Myocyte (in vitro differentiated cells): ENCODE measurements at places on chromosomes 4 and X. TPM values are rescaled to one million over a fixed set of nuclear protein-coding genes. Genes with fewer than 3 reads are reported as not detected.

DNA sequence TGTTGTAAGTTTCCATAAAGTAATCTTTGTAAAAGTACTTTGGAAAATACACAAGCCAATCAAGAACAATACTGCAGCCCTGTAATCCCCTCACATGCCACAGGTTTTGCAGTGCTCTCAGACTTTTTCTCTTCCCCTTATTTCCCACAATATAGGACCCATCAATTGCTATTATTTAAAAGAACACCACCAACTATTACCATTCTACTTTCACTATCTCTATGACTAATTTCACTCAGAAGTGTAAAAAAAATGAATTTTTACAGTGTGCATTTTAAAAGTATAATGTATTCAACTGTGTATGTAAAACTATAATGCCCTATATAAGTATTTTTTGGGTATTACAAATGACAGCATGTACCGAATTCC lies 1.7 kb downstream of the ATP8A1 start:
- DNase-seq, result no peak

- DNase-seq, result no peak
Measured at GRCh38 chr4:44912980-44913379, 186.6 kb upstream of the GNPDA2 start.

DNA sequence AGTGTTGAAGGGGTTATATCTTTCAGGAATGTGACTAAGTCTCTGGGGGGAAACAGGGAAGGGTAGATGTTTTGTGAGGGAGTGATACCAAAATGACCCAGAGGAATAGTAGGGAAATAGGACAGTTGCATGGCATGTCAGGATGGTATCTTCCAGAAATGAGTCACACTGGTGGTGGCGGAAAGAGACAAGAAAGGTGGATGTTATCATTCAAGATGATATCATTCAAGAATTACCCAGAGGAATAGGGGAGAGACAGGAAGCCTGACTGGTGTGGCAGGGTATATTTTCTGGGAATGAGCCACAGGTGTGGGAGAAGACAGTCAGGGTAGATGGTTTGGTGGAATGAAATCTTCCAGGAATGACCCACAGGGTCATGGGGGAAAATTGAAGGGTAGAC lies 61.1 kb downstream of the MAOA start:
- no peak for DNase-seq

DNA sequence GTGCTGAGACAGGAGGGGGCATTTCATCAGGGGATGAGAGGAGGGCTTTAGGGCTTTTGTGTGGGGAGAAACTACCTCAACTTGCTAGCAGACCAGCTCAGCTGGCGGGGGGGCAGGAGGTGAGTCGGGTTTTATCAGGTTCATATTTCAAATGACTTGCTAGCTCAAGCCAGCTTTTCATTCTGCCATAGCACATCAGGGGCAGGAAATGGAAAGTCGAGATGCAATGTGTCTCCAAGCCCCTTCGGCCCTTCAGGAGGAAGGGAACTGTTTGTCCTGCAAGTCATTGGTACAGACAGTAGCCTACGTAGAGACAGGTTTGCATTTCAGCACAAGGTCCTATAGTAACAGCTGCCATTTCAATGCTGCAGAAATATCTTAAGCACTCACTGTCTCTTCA lies 194.1 kb downstream of the PTTG2 start:
- DNase-seq, result no peak

DNA sequence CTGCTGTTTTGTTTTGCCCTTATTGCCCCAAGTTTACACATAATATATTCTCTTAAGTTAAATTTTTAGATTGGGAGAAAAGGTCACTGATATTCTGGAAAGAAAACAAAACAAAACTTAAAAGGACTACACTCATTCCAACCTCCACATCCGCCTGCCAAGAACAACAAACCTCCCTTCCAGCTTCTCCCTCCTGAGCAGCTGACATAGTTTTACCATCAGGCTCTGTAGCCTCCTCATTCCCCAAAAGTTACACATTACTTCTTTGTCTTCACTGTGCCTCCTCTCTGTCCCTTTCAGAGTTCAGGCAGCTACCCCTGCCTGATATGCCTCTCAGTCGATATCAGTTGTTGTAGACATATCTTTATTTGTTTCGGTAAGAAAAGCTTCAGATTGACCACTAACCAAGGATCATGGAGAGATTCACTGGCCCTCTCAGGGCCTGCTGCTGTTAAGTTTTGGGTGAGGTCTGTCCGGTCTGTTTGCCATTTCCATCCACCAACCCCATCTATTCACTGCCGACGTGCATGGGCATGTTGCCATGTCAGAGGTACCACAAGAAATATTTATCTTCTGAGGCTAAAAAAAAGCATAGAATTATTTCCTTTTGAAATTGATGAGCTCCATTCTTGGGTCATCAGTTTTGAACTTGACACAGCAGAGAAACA lies 164.1 kb downstream of the GASK1B start:
- peak; percentile 56 for DNase-seq

GRCh38 chrX:30951003-30951402 lies 61.9 kb upstream of the TAB3 start:
- no peak for DNase-seq

- DNase-seq, result peak; percentile 24
Measured at GRCh38 chr4:23390246-23390645, 499.6 kb downstream of the PPARGC1A start.

DNA sequence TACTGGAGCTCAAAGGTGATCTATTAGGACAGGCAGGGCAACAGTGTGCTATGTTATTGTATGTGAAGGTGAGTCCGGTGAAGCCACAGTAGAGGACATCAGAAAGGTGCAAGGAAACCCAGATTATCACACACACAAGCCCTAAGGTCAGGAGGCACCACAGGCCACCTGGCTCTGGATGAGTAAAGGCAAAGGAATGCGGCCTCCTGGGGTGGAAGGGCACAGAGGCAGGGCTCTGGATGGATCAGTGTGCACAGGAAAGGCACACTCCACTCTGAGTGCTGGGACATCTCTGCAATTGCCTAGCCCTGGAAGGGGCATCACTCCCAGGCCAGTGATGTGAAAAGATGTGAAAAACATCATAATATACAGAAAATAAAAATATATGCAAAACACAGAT lies 683.5 kb downstream of the TRIML1 start:
- DNase-seq, result no peak

GRCh38 chrX:12974796-12975669 lies at the start of gene TMSB4X:
TMSB4X (plus strand) TSS chrX:12975110.
- peak; percentile 85 for DNase-seq

- DNase-seq, result peak; percentile 65
Measured at GRCh38 chr4:1763550-1764080, 29.5 kb upstream of the FGFR3 start.

DNA sequence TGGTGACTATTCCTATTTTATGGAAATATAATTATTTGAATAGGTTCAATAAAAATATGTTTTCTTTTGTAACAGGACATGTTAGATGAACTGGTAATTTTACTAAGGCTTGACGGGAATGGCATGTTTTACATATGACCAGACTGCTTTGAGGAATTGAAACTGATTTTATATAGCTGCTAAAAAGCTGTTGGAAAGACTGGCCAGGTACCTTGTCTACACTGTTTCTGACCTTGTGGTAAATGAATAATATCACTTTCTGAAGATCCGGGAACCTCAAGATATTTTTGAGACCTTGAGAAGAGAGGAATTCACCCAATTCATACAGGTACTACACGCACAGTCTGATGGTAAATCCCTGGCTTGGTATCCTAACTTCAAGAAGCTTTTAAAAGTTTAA lies 42.1 kb upstream of the USP46 start:
- DNase-seq, result no peak

GRCh38 chr4:10106421-10107039 lies 10.1 kb downstream of the WDR1 start:
- peak; percentile 95 for DNase-seq

DNA sequence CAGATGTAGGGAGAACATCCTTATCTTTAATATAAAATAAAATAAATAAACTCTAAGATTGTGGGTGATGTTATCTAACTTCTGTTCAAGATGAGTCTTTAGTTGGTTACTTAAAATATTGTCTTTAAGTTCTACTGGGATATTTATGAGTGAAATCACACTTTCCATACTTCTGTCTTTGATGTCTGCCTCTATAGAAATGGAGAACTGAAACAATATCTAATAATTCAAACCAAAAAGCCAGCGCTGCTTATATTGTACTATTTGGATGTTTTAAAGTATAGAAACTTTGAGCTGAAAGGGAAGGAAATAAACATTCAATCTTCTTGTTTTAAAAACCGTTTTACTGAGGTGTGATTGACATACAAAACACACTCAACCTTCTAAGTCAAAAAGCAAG lies 44.8 kb upstream of the RPS6KA3 start:
- DNase-seq, result no peak

GRCh38 chrX:129058405-129058804 lies 464.9 kb downstream of the SMARCA1 start:
- DNase-seq, result no peak

GRCh38 chr4:68271851-68272357 lies 26.4 kb upstream of the TMPRSS11B start:
- DNase-seq, result peak; percentile 80

DNA sequence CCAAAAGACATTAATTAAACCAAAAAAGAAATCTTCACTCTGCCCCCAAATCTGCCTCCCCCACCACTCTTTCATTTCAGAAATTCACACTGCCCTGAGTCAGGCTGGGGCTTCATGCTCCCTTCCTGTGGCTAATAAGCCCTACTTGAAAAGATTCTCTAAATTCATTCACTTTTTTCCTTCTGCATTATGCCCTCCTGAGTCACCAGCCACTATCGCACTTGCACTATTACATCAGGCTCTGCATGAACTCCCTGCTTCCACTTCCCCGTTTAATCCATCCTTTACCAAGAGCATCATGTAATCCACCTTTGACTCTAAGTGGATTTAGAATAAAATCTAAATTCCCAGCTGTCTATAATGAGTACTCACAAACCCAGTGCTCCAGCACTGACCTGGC lies 295.4 kb upstream of the KLF3 start:
- no peak for DNase-seq

DNA sequence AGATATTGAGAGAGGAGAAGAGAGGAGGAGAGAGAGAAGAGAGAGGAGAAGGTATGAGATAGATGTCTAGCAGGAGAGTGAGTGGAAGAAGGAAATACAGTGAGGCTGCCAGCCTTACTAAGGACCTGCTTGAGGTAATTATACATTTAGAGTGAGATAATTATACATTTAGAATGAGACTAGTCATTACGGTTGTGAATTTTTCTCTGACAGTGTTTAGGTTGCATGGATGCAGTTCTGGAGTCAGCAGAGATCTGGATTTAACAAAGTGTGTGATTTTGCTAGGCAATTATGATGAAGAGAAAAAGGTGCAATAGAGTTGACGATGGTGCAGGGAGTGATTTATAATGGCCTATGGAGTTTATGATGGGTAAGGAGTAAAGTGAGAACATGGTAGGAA lies 187.1 kb upstream of the ARX start:
- DNase-seq, result no peak

DNA sequence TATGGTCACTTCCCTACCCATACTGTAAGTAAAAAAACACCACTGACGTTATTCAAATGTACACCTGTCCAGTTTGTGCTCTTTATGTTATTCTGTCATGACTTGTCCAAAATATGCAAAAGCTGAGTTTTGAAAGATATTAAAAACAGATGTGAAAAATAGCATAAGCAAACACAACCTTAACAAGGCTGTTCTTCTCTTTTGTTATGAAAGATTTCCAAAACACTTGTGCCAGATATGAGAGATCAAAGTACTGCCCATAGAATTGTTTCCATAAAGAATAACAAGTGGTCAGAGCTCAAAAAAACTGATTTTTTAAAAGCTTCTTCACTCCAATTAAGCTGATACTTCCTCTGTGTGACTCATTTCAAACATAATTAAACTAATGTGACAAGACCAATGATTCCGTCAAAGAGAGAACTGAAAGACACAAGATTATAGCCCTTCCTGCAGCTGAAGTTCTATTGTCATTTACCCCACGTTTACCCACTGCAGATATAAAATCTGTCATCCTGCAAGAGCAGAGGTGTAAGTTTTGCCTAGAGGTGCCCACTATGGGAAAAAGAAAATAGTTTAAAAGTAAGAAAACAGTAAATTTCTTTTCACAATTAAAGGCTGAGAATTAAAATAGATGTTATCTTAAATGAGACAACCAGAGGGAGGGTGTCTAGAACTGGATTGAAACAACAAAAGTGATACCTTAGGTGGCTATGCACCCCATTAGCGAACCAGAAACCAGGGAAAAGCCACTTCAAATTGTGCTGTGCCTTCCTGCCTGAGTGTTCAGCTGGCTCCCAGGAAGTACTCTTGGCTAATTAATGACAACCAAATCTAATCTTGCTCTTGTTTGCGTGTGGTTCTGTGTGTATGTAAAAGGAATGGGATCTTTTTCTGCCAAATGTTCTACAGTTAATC lies 30.1 kb downstream of the RASSF6 start:
- no peak for DNase-seq

GRCh38 chrX:111244235-111244750 lies 26.0 kb downstream of the CAPN6 start:
- no peak for DNase-seq

GRCh38 chrX:39499996-39500395 lies 597.8 kb downstream of the BCOR start:
- DNase-seq, result no peak

GRCh38 chr4:182494103-182494502 lies 250.9 kb downstream of the TENM3 start:
- DNase-seq, result no peak

DNA sequence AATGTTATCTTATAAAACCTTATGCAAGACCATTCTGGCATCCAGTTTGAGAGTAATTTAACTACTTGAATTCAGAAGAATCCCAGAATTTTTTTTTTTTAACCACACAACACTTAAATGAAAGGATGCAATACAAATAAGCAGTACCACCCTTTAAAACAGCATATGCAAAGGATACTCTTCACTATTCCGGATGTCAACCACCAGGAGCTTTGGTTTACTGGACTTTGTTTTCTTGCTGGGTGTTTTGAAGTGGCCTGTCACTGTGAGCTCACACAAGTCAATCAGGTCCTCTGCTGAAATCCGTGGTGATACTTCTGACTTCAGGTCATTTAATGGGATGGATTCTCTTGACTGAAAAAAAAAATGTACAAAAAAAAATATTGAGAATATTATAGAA lies 200.0 kb downstream of the TBCK start:
- no peak for DNase-seq

- peak; percentile 22 for DNase-seq
Measured at GRCh38 chrX:13699183-13699826, 10.4 kb downstream of the RAB9A start.

DNA sequence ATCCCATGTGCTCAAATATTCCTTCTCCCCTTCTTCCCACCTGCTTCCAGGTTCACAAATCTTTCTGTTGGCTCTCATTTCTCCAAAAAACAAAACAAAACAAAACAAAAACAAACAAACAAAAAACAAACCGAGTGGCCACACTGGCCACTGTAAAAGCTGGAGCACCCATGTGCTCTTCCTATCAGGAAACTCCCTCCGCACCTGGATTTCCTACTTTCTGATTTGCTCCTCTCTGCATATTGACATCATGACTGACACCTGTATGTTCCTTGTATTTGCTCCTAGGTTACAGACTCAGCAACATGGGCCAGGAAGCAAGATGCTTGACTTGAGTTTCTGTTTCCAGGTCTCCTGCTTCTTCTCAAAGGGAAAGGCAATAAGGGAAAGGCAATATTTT lies 258.8 kb downstream of the GPC3 start:
- no peak for DNase-seq

Gene PHKA1
- total RNA-seq, result 11.9 and 12.9 TPM in 2 replicates

Gene HS3ST1
- total RNA-seq, result 0.05 and 0.16 TPM in 2 replicates

Gene HMGB2
- 30.9 and 56.1 TPM in 2 replicates for total RNA-seq

Gene AGTR2
- total RNA-seq, result not detected in 2 replicates

Gene TENM3
- total RNA-seq, result 75.7 and 91.0 TPM in 2 replicates

Gene TIGD4
- total RNA-seq, result 0.62 and 3.0 TPM in 2 replicates

Gene CXCL8
- total RNA-seq, result 2.1 and 2.8 TPM in 2 replicates

Gene LEF1
- total RNA-seq, result 3.0 and 7.3 TPM in 2 replicates

Gene TSPAN7
- 34.6 and 38.9 TPM in 2 replicates for total RNA-seq

Gene GAGE12J
- not detected in 2 replicates for total RNA-seq
